Effector memory CD4-positive, alpha-beta T cell (primary cell): ENCODE measurements at places on chromosomes 16 and 17.

- DNase-seq, result no peak
Measured at GRCh38 chr17:41467561-41467960, 375 bp upstream of the KRT32 start.

DNA sequence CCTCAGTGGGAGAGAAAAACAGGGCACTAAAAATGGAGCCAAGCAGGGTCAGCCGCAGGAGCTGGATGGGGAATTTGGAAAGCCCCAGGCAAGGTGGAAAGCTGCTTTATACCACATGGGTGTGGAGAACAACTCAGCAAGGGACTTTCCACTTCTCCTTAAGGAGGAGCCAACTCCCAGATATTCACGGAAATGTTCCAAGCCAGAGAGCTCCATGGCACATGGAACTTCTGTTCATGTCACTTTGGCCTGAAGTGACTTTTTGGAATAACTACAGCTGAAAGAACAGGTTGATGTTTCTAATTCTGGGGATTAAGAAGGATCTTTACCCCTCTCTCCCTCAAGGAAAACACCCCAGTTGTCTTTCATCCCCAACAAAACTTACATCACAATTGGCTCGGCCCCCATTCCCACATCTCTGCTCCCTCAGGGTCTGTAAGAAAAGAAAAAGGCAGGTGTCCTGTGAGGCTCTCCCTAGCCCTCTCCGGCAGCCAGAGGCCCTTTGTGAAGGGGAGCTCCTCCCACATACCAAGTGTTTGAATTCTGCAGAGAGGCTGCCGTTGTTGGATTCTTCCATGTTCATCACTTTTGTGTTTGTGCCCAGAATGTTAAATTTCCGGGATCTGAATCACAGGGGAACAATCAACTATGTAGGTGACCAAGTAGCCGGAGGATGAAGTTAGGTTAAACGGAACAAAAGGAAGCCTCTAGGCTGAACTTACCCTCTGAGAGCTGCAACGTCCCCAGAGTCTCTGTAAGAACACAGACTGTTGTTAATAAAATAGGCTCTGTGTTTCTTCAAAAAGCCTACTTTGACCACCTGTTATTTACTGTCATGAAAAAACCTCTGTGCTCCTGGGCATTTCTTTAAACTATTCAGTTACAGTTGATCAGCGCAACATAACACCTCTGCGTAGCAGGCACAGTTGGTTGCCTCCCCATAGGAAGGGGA, 41.0 kb downstream of the STAT5A start:
- no peak for DNase-seq

- no peak for DNase-seq
Measured at GRCh38 chr16:9081158-9081557, 10.3 kb upstream of the HAPSTR1 start.

GRCh38 chr17:6856051-6856450, 24.5 kb upstream of the TEKT1 start:
- no peak for DNase-seq

DNA sequence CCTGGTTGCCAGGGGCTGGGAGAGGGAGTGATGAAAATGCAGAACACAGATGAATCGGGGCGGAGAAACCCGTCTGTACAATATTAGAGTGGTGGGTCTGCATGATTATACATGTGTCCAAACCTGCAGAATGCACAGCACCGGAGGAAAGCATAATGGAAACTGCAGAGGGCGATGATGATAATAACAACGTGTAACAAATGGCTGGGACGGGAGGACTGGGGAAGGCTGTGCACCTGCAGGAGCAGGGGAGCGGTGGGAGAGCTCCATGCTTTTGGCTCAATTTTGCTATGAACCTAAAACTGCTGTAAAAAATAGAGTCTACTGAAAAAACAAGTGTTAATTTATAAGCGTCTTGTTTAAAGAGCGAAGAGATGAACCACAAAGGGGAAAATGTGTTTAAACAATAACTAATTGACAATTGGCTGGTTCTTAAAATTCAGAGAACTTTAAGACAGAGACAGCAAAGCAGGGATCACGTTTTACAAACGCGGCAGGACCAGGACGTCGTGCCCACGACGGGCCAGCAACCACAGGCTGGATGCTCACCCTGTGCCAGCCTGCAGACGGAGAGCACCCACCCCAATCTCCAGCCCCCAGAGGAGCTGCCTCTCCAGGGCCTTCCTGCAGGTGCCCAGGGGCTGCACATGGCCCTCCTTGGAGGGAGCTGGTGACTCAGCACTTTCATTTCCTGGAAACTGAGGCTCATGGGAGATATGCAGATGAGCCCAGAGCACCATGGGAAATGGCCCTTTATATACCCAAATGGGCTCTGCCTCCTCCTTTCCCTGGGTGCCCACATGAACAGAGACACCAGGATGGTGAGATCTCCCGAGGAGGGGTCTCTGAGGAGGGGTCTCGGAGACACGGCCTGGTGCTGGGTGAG, at the start of gene TEX19:
TEX19 (plus strand) TSS at position 783 of the 886 bp plus-strand sequence. CDS start 2,904 bp downstream, outside the sequence.
- DNase-seq, result no peak
